ENCODE measurements at places on chromosomes 3 and 15.

DNA sequence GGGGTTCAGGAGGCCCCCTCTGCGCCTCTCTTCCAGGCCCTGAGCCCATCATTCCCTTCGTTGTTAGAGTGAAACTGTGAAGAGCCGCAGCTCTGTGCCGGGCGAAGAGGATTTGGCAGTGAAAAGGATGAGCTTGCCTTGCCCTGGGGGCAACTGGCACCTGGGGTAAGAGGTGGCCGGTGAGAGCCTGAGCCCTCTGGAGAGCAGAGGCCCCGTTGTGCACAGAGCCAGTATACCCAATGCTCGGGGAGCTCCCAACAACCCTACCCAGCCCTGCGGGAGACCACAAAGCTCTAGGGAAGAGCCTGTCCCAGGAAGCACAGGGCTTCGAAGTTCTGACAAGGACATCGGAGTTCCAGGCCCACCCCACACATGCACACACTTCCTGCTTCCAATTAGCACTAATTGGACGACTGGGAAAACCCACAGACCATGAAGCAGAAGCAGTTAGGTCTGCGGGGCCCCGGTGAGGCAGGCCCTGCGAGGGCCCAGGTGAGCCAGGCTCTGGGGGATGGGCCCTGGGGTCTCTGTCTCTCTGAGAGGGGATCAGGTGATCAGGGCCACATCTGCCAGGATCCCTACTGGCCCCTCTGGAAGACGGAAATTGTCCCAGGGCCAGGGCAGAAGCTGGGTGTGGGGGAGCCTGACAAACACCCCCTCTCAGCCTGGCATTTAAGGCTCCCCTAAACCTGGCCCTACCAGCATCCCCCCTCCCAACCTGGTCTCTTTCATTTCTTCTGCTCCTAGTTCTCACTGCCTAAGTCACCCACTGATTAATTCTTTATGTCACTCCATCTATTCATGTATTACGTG lies 27.9 kb upstream of the SFMBT1 start:
- no peak for DNase-seq

- no peak for DNase-seq
These were observed 173.5 kb downstream of the KLF13 start for GRCh38 chr15:31499953-31500765.

DNA sequence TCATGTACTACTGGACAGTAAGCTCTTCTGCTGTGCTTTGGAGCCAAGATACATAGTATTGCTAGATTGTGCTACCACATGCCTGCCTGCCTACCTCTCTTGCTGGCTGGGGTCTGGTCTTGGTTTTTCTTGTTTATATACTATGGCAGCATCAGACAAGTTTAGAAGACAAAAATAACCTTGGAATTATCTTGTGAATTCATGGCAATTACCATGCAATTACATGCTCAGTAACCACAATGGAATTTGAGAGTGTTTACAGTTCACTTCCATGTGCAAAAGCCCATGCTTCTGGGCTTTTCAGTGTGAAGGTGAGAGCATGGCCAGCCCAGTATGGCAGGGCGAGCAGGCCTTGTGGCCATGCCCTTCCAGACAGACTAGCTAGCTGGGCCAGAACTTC lies 48.0 kb upstream of the C15orf61 start:
- no peak for DNase-seq

DNA sequence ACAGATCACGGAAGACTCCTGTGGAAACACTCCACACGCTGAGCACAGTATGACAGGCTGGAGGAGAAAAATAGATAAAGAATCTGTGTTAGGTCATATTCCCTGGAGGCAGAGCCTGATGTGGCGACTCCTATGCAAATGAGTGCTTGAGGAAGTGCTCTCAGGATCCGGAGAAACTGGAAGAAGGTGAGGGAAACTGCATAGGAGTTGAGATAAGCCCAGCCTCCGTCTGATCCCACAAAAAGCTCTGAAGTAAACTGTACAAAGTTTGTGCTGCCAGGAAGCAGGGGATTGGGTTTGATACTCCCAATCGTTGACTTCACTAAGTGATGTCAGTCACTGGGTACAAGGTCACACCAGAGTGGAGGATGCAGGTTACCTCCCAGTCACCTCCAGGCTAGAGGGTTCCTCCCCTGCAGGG lies 33.4 kb downstream of the OSBPL10 start:
- DNase-seq, result no peak

GRCh38 chr15:70742928-70743327 lies 20.4 kb downstream of the UACA start:
- DNase-seq, result no peak

- DNase-seq, result no peak
These were observed 35.6 kb downstream of the SMAD3 start for GRCh38 chr15:67100801-67101581.

GRCh38 chr15:62765916-62766315 lies 276.6 kb upstream of the TPM1 start:
- DNase-seq, result no peak

GRCh38 chr3:168342946-168343850 lies 247.5 kb upstream of the GOLIM4 start:
- no peak for DNase-seq

DNA sequence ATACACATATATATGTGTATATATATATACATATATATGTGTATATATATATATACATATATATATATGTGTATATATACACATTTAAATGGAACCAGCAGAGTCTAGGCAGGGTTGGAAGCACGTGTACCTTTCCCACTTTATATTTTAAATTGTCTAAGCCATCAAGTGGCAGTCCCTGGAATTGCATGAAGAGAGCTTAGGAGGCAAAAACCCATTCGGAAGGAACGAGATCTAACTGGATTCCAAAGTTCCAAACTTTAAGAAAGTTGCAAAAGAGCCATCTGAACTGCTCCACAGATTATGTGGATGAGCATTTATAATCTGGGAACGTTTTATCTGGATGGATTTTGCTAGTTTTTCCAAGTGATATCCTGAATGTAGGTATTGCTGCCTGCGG lies 186.5 kb downstream of the FOXP1 start:
- no peak for DNase-seq

DNA sequence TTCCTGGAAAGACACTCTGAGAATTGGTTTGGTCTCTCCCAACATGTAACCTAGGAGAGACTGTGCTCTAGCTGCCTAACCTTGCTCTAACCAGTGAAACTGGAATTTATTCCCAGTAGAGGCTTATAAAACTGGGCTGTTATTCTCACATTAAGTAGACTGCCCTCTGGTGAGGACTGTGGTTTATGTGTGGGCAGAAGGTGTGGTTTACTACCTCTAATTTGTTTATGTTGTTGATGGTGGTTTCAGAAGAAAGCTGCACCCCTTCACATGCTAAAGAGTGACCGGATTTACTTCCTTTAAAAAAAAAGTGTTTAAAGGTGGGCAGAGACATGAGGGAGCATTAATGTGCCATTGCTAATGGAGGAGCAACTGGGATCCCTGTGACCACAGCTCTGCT lies 273.2 kb downstream of the MECOM start:
- no peak for DNase-seq

GRCh38 chr3:149494022-149494758 lies 19.7 kb downstream of the TM4SF4 start:
- peak; percentile 20 for DNase-seq

DNA sequence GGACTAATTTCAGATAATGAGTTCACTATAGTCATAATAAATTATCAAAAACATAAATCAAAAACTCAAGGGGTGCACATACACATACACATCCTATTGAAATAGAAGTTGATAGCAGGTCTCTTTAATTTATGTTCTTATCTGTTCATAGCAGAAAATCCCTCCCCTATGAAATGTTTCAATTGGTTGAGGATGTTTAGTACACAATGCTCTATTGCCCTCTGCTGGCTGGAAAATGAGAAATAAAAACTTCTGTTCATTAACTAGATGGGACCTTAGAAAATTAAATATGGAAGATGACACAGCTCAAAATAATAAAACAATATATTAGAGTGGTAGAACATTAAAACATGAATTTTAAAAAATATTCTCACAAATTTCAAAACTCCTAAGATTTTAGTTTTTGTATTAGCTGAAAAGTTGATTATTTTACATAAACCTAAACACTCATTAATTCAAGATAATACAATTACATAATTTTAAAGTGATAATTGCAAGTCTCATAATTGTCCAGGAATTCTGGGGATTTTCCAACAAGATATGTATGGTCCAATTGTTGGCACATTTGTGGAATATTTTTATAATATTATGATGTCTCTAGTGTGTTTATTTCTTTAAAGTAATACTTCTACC lies 735.0 kb downstream of the ROBO1 start:
- no peak for DNase-seq

- no peak for DNase-seq
These were observed 27.1 kb downstream of the FSD2 start for GRCh38 chr15:82778755-82779154.
